Fibroblast of skin of right quadriceps (primary cell): ENCODE measurements at places on chromosomes 3 and 15.
A peak's percentile ranks its signal among the peaks of the same experiment; 100 is the strongest.

DNA sequence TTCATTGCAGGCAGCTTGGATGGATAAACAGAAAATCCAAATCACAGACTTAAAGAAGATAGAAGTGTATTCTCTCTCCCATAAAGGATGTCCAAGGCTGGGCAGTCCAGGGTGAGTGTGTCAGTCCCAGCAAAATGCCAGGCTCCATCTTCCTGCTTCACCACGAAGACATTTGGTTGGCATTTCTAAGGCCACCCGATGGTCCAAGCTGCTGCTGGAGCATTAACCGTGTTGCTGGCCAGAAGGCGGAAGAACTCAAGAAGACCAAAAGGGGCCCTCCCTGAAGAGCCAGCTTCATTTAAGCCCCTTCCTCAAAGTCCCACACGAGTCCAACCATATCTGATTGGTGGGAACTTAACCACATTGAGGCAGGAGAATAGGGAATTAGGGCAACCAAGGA lies 3.0 kb upstream of the CYP11A1 start:
- DNase-seq = no peak

- no peak for DNase-seq
These were observed 37.3 kb downstream of the RFT1 start for GRCh38 chr3:53092942-53093341.

DNA sequence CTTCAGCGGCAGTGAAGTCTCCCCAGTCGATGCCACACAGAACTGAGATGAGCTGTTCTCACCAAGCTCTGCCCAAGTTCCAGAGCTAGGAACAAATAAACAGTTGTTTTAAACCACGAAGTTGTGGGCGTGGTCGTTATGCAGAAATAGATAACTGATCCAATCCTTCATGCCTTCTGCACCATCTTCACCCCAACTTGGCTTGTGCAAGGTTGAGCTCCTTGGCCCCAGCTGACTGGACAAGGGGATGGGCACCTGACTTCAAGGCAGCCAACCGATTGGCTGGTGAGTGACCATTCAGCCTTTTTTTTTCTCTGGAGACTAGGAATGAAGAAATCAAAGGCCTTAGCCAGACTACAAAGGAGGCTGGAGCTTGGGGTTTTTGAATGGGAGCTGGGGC lies 23.9 kb downstream of the LINGO1 start:
- DNase-seq = no peak

DNA sequence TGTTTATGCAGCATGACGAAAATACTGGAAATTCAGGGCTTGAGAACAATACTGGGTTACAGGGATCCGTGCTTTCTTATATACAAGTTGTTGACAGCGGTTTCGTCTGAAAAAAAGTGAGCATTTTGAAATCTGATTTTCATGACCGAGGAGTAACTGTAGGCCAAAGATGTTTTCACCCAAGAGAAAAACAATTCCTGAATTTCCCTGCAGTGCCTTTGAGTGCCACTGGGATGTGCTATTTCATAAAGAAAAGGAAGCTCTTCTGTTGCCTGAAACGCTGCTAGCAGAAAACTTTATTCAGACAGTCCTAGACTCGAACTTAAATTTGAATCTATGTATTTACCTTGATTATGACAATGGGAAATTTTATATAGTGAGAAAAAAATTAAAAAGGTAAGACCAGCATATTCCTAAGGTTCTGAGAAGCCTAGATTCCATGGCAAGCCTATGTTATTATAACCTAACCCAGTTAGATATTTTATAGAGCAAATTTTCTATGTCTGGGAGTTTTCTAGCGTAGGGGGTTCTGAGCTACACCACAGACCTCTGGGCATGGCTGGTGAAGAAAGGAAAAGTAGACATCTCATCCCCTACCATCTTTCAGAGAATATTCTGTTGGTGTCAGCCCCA lies 30.2 kb downstream of the KCNAB1 start:
- peak; percentile 57 for DNase-seq

- DNase-seq = no peak
These were observed 6.3 kb upstream of the PTH1R start for GRCh38 chr3:46871222-46871621.

GRCh38 chr3:105846809-105847208 lies 22.0 kb downstream of the CBLB start:
- DNase-seq = no peak

DNA sequence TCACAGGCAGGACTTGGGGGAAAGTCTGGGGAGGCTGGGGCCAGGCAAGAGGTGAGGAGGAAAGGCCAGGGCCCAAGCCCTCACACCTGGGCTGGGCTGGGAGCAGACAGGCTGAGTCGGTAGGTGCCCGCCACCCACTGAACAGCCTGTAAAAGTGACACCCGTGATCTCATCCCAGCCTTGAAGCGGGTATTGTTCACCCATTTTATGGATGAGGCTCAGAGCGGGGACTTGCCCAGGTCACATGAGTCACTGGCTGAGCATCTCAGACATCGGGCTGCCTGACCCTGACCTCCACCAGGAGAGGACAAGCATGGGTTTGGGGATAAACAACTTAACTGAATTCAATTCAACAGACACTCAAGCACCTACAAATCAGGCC lies 52.0 kb upstream of the CTSH start:
- no peak for DNase-seq

GRCh38 chr15:89785774-89786140 lies 9.6 kb downstream of the MESP2 start:
- peak; percentile 66 for DNase-seq

- peak; percentile 4 for DNase-seq
These were observed 296.3 kb upstream of the TMCO5A start for GRCh38 chr15:37638116-37638515.

- DNase-seq = no peak
These were observed 22.3 kb downstream of the RNU5B-1 start for GRCh38 chr15:65326818-65327217.
